ENCODE measurements at places on chromosomes 4 and X.

DNA sequence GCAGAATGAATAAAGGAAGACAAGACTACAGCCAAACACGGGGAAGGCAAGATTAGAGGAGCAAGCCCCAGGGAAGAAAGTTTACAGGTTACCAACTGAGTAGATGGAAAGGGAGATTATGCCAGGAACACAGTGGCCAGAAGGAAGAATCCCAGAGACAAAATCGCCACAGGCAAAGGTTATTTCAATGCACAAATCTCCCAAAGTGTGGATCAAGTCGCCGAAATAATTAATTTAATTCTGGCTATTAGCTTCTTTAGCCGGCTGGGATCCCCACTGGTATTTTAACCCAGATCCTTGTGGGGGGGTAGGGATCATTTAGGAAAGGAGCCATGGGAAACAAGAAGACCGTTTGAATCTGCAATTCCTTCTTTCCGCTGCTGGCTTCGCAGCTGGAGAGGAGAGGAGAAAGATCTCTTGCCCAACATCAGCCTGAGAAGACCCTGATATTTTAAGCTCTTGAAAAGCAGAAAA is 171.0 kb downstream of the DHX15 start:
- no peak for DNase-seq

DNA sequence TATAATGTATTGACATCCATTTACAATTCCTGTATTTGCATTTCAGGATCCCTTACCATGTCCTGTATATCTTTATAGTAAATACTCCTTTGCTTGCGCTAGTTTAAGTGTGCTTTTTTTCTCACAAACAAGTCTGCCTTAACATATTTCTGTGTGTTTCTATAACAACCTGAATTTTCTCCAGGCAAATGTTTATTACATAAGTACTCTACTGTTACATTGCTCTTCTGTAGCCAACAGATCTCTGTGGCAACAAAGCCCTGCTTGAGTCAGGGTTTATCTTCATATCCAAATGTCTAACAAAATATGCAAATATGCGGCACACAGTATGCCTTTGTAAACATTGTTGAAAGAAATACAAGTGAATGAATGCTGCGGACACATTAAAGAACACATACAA is 625.5 kb downstream of the TLL1 start:
- no peak for DNase-seq

- DNase-seq, result no peak
Observed at GRCh38 chr4:108008721-108009120, 19.0 kb downstream of the HADH start.

GRCh38 chrX:3550160-3550751 is 163.2 kb downstream of the PRKX start:
- DNase-seq, result no peak

DNA sequence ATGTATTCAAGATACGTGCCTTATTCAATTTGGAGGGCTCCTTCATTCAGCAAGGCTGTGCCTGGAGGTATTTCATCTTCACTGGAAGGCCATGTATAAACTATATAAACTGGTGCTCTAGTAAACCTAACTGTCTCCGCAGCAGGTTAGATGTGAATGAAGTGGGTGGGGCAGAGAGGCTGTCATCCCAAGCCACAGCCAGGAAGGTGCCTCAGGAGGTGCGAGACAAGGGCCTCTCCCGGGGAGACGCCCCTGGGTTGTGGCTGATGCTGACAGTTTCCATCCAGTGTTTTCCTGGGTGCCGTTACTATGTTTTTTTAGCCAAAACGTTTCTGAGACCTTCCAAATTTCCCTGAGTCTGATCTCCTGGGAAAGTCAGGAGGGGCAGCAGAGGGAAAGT is 221.5 kb upstream of the RPL34 start:
- no peak for DNase-seq

- DNase-seq, result no peak
Observed at GRCh38 chr4:899556-899906, 32.6 kb downstream of the GAK start.

DNA sequence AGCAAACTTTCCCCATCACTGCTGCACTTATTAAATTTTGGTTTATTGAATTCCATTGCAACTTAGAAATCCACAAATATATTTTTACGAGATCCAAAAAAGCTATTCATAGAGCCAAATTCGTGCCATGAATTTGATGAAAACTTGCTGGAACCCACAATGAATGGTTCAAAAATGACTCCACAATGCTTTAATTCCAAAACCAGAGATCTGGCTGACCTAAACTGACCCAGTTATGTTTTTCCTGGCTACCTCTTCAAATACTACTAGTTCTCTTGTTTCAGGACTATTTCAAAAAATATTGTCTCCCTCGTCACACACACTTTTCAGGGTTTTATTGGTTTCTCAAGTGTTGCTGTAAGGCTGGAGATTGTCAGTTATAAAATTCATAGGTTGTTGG is 474.8 kb downstream of the PDGFC start:
- no peak for DNase-seq

DNA sequence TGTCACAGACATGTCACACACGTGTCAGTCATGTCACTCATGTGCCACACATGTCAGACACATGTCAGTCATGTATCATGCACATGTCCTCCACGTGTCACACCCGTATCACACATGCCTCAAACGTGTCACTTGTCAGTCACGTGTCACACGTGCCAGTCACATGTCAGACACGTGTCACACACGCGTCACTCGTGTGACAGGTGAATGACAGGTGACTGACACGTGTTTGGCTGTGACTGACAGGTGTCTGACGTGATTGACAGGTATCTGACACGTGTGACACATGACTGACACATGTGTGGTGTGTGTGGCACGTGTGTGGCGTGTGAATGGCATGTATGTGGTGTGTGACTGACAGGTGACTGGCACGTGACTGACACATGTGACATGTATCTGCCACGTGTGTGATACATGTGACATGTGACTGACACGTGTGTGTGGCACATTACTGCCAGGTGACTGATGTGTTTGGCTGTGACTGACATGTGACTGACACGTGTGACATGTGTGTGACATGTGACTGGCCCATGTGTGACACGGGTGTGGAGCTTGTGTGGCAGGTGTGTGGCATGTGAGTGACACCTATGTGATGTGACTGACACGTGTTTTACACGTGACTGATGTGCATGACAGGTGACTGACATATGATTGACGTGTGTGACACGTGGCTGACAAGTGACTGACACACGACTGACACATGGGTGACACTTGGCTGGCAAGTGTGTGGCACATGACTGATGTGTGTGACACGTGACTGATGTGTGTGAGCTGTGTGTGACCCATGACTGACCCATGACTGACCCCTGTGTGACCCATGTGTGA is 90.7 kb upstream of the GPC3 start:
- no peak for DNase-seq

DNA sequence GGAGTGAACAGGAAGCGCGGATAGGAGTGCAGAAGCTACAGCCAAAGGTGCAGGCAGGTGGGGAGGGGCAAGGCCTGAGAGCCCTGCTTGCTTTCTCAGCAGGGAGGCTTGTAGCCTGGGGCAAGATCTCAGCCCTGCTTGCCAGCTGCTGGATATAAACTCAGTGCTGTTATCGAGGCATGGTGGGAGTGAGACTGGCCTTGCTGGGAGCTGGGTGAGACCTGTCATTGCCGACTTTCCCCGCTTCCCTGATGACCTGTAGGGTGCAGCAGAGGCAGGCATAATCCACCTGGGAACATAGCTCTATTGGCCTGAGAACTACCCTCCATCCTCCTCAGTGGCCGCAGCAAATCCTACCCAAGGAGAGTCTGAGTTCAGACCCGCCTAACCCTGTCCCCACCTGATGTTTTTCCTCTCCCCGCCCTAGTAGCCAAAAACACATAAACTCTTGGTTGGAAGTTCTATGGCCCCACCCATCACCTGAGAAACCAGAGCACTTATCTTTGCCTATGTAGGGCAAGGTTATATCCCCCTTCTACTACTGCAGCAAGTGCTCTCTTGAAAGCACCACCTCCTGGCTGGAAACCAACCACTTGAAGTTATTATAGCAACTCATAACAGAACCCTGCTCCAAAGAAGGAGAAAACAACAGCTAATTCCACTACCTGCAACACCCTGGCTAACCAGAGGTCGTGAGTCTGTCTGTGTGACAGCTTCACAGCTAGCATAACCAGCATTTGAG is 80.7 kb downstream of the FHIP1A start:
- no peak for DNase-seq

- DNase-seq, result no peak
Observed at GRCh38 chr4:150126201-150126863, 48.1 kb downstream of the DCLK2 start.

DNA sequence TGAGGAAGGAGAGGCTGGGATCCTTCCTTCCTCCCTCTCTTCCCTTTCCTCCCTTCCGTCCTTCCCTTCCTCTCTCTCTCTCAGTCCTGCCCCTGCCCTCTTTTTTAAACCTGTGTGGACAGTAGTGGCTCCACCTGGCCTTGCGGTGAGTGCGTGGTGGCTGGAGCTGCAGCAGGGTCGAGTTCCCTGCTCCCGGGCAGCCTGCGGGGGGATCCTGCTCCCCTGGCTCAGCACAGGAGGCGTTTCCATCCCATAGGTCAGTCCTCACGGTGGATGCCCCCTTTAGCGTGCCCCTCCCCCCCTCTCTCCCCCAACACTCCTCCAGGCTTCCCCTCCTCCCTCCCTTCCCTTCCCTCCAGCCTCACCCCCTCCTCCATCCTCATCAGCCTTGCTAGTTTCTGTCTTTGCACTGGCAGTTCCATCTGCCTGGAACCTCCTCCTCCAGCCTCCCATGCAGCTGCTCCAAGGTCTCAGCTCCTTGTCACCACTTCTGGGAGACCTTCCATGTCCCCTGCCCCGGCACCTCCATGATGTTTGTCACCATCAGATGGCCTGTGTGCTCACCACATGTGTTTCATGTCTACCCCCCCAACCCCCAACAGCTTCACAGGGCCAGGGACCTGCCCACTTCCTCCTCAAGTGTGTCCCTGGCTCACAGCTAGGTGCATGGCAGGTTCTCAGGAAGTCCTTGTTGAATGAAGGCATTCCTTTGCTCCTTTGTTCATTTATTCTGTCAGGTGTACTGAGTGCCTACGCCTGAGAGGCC is 68.4 kb downstream of the PSAPL1 start:
- DNase-seq, result no peak

DNA sequence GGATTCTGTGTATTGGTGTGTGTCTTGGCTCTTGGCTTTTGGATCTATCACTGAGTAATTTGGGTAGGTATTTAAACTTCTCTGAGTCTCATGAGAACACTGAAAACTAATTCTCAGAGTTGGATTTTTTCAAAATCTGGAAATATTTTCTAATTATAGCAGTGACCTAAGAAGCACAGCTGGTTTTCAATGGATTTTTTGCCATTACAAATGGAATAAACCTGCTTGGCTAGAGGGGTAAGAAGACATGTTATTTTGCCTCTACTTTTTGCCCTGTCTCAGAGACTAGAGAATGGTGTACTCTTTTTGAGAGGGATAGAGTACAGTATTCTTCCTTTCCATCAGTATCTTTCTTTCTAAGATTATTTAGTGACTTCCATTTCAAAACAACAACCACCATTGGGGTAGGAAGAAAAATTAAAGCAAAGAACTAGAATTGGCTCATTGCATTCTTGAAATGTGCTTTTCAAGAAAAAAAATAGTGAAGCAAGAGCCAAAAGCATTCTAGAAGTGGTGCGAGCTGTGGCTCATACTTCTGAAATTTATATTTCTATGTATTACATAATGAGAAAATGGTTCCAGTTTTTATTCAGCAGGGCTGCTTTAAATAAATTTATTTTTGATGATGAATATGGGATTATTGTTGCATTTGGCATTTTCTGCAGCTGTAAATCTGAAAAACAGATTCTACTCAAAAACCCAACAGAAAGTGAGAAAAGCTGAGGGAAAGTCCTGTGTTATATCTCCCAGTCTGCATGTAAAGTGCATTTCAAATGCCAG is 850.2 kb upstream of the SLIT2 start:
- no peak for DNase-seq

DNA sequence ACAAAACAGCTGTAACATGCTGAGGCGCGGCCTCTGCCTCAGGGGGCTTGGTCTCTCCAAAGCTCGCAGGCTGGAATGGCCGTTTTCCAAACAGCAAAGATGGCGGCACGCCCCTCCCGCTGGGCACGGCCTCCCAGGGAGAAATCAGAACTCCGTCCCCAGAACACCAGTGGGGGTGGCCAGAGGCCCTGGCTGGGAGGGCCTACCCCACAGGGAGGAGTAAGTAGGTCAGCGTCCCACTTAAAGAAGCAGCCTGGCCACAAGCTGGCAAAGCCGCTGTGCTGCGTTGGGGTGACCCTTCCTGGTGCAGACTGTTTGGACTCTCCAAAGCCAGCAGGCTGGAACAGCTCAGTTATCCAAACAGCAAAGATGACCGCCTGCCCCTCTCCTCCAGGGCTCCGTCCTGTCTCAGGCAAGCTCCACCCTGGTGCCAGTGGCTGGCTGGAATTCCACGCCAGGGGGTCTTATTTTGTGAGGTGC is 862.8 kb downstream of the TRIML1 start:
- DNase-seq, result no peak

GRCh38 chr4:127783026-127783769 is 1.1 kb downstream of the HSPA4L start:
- DNase-seq, result no peak

- no peak for DNase-seq
Observed at GRCh38 chrX:9465380-9466123, 694 bp downstream of the TBL1X start.

GRCh38 chrX:127038065-127038464 is 218.5 kb downstream of the PRR32 start:
- DNase-seq, result no peak

GRCh38 chrX:9456250-9457074 is 8.4 kb upstream of the TBL1X start:
- DNase-seq, result no peak

GRCh38 chrX:153780678-153781427 is at the start of gene SRPK3:
Gene SRPK3, plus strand, starts transcription at chrX:153781041. Its CDS starts 46 bp downstream, at chrX:153781087.
- no peak for DNase-seq

- no peak for DNase-seq
Observed at GRCh38 chr4:144902614-144903013, 195.4 kb downstream of the ANAPC10 start.

GRCh38 chr4:182179751-182180150 is 63.5 kb upstream of the TENM3 start:
- DNase-seq, result no peak

DNA sequence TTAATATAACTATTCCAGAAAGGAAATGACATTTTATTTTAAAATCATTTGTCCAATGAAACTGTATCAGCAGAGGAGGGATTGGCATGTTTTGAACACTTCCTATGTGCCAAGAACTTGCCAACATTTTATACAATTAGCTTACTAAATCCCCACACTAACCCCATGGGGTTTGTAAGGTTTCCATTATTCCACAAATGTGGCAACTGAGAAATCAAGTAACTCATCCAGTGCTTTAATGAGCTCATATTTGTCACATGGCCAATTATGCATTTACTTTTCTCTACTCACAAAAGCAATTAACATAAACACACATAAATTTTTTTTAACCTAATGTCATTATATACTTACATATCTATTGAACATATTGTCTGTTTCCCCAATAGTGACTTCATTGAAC is 37.3 kb downstream of the MANBA start:
- no peak for DNase-seq

DNA sequence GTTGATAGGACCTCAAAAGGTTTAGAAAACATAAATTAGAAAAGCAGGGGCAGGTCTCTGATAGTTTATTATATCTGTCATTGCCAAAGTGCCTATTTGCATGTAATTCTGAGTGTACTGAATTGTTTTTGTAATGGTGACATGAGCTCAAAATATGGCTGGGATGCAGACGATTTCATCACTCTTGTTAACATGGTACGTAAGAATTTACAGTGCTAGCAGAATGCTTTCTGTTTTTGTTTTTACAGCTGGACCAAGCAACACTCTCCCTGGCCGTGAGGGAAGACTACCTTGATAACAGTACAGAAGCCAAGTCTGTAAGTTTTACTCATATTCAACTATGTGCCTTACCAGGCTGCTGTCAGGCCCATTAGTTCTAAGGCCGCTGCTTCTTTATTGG is 58.1 kb downstream of the PHEX start:
- no peak for DNase-seq

Measured in SW 1271 (cell line).